NCI-H1105 (cell line): ENCODE measurements at places on chromosomes 2 and 18.

GRCh38 chr18:5891184-5891853, 4.0 kb downstream of the TMEM200C start:
- no peak for DNase-seq

GRCh38 chr2:64328415-64328722, 125.6 kb upstream of the LGALSL start:
- DNase-seq = no peak

- no peak for DNase-seq
Observed at GRCh38 chr2:38215993-38216392, 140.0 kb upstream of the CYP1B1 start.

DNA sequence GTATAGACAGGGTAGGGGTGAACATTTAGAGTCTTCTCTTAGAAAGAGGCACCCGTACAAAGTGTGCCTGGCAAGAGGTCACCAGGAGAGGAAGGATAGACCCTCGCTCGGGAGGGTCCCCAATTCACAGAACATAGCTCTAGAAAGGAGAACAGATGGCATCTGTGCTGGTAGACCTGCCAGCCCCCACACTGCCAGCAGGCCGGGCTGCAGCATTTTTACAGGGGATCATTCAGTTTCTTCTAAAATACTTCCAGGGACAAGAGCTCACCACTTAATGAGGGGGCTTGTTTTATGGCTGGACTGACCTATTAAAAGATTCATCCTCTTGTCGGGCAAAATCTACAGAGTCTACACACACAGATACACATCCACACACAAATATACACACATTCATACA, 149.9 kb downstream of the SEPTIN10 start:
- no peak for DNase-seq

DNA sequence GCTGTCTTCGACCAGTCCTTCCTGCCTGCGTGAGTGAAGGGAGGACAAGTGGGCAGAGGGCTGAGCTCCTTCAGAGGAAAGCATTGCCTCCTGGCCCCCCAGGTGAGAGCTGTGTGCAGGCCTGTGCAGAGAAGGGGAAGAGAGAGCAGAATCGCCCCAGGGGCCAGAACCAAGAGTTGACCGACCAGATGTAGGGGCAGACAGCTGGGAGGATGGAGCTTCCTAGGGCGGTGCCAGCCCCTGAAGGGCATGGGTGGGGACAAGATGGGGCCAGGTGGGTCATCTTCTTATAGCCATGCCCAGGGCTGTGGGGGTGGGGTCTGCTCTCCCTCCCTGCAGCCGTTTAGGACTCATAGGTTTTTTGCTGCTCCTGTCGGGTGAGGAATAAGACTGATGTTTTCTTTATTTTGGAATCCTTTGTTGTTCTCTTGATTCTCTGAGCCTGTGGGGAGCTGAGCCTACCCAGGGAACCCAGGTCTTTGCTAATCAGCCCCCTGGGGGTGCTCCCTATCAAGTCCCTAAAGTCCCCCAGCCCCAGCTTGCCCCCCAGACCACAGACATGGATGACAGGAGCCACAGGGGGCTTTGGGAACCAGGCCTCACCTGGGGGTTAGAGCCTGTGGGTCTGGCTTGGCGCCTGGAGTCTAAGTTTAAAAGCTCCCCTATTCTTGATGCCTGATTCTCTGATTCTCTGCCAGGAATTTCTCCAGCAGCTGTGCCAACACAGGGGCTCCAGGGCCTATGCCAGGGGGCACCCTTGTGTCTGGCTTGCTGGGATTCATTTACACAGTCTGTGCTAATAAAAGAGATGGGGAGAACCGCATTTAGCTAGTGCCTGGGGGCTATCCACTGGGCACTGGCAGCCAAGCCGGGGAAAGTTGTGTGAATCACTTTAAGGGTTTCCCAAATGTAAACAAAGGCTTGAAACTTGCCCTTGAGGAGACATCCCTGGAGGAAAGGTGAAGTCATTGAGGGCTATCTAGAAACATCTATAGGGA, 9.3 kb upstream of the EFHD1 start:
- peak; percentile 82 for DNase-seq

DNA sequence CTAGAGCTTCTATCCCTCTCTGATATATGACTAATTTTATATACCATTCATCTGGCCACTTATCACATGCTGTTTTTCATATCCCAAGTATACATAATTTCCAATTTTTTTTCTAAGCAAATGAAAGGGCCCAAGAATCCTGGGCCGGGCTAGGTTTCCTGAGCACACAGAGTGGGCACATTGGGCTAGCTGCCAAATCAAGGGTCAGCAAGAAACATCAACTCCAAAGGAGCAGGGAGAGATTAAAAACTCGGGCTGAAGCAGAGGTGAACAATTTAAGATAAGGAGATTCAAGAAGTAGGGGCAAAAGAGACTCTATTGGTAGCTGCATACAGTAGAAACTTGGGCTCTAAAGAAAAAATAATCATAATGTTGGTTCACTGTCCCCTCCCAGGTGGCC, 39.0 kb downstream of the OLA1 start:
- DNase-seq = no peak

- no peak for DNase-seq
Observed at GRCh38 chr2:50514901-50515300, 517.0 kb downstream of the NRXN1 start.

DNA sequence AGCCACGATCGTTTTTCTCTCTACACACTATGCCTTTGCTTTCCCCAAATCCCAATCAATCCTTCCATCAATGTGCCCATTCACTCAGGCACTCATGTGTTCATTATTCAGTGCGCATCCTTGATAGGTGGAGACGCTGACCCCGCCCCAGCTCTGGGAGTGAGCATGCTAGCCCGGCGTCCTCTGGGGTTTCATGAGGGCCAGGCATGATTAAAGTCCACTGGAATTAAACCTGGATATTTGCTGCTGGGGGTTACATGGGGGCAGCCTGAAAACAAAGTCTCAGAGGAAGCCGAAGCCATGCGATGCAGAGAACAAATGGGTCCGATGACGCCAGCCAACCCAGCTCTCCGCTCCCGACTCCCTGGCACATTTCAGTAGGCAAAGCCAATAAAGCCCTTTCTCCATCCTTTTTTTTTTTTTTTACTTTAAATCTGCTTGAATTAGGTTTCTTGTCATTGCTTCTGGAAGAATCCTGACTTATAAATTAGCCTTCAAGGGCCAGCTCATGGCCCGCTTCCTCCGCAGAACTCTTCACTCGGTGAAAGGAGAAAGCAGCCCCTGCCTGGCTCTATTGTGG, 316.4 kb upstream of the ID2 start:
- DNase-seq = no peak

- no peak for DNase-seq
Observed at GRCh38 chr18:48815581-48816324, 135.0 kb downstream of the SMAD7 start.

DNA sequence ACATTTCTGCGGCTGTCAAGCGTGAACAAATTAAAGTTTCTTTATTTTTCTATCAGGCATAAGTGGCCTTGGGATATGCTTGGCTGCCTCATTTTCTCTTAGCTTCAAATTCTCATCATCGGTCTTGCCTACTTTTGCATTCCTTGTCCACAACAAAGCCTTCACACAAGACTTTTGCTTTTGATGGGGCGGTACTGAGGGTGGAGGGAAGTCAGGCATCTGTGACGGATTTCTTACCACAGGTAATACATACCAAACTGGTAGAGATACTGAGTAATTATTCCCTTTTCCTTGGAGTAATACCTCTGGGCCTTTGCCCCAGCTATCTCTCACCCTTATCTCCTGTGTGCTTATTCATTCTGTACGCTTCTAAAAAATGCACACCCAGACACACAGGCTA, 468.3 kb upstream of the RGPD4 start:
- no peak for DNase-seq

- no peak for DNase-seq
Observed at GRCh38 chr18:26869640-26870039, 4.1 kb upstream of the AQP4 start.

GRCh38 chr2:221553333-221553732, 18.8 kb downstream of the EPHA4 start:
- DNase-seq = no peak

GRCh38 chr2:234411793-234412192, 85.1 kb downstream of the ARL4C start:
- DNase-seq = no peak

DNA sequence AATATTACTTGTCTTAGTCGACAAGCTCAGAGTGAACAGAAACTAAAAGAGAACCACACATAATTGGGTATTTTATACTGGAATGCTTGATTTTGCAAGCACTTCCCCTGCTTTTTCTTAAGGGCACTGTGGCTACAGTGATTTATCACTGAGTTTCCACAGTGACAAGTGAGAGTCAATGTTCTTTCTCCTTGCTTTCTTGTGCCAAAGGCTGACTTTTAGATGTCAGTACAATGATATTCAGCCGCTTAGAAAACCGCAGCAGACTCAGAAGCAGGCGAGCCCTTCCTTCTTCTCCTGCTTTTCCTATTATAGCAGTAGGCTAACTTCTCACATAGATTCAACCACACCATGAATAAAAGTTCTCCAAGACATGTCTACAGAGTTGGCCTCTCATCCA, 1603.6 kb upstream of the NXPH2 start:
- DNase-seq = no peak

- no peak for DNase-seq
Observed at GRCh38 chr2:216220976-216221375, 111.8 kb downstream of the XRCC5 start.

- no peak for DNase-seq
Observed at GRCh38 chr2:136766073-136766404, 694 bp downstream of the THSD7B start.

DNA sequence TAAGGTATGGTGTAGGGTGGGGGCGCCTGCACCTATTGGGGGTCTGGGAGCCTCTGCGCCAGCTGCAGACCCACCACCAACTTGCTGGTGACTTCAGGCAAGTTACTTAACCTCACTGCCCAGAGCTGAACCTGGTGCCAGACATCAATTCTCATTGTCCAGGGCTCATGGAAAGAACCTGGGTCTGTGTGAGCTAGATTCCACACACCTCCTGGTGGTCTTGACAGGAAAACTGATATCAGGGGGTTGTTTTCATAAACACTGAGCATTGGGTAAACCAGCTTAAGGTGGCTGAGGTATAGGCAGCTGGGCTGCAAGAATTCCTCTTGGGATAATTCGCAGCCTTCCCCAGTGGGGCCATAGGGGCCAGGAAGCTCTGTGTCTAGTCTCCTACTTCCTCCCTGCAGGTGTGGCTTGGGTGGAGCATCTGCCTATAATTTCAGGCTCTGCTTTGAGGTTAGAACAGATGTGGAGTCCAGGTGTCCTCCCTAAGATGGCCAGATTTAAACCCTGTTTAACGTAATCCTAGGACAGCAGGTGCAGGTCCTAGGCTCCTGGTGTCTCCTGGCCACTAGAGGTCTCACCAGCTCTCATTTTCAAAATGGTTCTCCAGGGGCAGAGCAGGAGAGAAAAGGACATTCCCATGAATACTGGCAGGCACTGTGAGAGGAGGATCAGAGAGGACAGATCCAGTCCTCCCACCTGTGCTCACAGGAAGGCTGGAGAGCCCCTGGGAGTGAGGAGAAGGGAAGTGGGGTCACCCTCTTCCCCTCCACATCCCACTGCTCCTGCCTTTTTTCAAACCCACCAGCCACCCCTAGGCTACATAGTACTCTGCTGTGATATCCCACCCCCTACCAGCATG, 100.4 kb upstream of the SMAD2 start:
- DNase-seq = peak; percentile 74

GRCh38 chr2:69784228-69784627, 42.3 kb downstream of the ANXA4 start:
- DNase-seq = no peak

GRCh38 chr2:110729106-110729505, 3.3 kb upstream of the ACOXL start:
- no peak for DNase-seq

DNA sequence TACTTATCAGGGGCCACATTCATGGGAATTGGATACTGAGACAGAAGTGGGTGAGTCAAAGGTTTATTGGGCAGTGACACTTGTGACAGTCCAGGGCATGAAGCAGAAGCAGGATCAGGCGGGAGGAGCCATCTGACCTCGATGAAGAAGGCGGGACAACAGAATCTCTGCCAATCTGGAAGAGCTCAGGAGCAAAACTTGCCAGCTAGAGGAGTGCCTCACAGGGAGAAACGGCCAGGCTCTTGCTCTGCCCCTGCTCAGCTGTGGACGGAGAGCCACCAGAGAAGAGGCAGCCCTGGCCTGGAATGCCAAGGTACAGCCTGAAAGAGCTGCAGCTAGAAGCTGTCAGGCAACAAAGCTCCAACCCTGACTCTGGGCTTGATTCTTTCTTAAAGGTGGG, 16.9 kb downstream of the DAW1 start:
- no peak for DNase-seq

GRCh38 chr2:39786761-39787522, 7.9 kb upstream of the THUMPD2 start:
- DNase-seq = no peak

- no peak for DNase-seq
Observed at GRCh38 chr2:157036726-157037125, 220.8 kb upstream of the GALNT5 start.

DNA sequence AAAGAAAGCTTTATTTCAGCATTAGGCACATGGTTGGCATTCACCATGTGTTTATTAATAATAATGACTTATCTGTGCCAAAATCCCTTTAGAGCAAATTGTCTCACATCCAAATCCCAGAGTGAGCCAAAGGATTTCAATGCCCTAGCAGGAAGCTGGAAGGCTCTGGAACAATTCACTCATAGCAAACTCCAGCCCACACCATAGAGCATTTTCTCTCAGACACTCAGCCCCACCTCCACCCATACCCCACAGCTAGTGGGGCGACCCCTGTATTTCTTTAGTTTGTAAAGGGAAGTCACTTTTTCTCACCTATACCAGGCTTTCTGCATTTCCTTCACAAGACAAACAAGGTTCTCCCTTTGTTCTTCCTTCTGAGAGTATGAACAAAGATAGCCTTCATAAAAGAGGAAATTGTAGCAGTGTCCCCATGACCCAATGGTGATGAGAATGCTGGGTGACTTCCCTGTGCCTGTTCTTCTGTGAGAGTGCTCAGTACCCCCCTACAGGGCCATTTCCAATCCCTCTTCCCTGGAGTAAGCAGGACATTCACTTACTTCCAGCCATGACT, 100.1 kb upstream of the APCDD1 start:
- no peak for DNase-seq

DNA sequence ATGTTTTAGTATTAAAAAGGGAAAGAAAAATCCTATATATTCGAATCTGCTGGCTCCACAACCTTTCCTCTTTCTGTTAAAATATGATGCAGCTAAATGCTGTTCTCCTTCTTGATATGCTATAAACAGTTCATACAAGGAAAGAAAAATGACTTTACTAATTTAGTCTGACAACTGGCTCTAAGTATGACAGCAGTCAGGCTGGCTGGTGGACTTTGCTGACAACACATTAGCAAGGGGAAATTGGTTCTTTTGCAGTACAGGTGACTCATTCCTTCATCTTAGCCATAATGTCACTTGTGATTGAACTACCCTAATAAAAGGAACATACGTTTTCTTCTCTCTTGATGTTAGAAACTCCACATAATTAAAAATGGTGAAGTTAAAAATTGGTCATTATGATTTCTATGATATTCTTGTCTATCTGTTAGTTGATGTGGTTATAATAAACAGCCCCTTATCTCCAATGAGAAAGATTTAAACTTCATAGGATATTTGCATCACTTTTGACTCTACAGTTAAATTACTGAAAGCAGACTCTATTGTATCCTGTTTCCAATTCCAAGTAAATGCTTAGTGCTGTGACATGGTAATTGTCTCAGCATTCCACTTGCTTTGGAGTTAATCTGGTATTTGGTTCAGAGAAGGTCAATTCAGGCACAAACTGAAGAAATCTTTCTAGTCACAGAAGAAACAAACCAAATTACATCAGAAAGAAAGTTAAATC, 315.3 kb upstream of the GULP1 start:
- DNase-seq = no peak

GRCh38 chr2:19648583-19648982, 253.2 kb downstream of the TTC32 start:
- DNase-seq = no peak
